ENCODE measurements at places on chromosomes 5 and 9.

GRCh38 chr5:143080982-143081381 lies 310.8 kb downstream of the ARHGAP26 start:
- DNase-seq = no peak

GRCh38 chr5:10455277-10455670 lies 13.6 kb downstream of the ROPN1L start:
- DNase-seq = no peak

DNA sequence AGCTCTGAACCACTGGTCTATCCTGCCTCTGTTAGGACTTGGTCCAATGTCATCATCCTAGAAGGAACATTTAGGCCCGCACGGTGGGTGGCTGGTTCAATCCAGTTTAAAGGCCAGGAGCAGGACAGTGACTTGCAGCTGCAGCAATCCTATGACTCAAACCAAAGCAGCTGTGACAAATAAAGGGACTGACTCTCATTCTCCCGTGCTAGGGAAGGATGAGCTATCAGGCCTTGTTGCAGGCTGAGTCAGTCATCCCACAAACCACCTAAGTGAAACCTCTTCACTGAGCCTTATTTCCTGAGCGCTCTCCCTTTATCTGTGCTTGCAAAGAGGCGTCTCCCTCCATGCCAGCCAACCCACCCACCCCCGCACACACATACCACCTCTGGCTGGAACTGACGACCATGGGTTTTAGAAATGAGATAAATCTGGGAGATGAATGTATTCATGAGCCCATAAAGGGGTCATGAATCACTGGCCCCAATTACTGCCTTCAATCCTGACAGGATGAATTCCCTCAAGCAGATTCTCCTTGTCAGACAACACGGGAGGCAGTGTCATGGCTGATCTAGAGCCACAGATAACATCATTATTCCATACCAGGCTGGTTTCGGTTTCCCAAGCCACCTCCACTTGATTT lies 93.4 kb downstream of the KCNIP1 start:
- DNase-seq = no peak

DNA sequence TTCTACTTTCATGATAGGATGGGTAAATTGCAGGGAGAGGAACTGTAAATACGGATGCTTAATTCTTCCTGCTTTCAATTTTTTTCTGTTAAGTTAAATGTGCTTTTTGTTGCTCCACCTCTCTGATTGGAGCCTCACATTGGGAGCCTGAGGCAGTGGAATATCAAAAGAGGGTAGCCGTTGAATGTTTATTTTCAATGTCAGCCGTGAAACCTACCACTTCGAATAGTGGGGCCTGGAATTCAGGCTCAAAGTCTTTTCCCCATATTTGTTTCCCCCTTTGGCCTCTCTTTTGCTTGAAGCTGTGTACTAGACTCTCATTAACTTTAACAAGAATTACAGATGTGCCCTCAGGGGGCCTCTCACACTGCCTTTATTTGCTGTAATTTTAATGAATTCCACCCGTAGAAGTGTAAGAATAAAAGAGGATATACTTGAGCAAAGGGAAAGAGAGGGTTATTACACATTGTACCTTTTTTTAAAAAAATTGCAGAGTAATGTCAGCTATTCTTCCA lies 29.0 kb downstream of the PSAT1 start:
- DNase-seq = no peak

DNA sequence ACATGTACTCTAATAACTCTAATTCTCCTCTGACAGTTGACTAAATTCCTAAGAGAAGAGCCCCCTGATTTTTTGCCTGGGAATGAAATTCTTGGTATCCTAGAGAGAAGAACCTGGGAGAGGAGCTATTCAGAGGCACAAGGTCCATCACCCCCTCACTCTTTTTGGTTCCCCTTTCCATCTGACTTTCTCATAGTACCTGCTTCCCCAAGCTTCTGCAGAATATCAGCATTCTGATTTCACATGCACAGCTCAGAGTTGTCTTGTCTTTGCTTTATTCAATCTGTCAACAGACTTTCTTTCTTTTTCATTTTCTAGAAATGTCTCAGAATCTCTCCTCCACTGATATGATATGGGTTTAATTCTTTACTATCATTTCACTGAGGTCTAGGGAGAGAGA lies 141.5 kb upstream of the FBXL17 start:
- DNase-seq = no peak

DNA sequence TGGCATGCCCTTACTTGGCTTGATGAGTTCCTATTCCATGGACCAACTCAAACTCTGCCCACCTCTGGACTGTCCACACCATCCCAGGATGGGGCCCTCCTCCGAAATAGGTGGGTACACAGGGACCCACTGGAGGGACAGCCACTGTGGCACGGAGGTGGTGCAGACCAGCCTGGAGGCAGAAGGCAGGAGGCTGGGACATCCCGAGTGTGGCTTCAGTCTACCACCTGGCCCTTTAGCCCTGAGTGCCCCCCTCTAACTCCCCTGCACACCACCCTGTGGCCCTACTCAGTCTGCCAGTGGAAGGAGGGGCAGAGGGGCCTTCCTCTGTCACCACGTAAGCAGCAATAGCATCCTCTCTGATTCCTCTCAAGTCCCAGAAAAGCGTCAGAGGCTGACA lies 3.7 kb downstream of the IL3 start:
- DNase-seq = no peak

- no peak for DNase-seq
Measured at GRCh38 chr5:96333391-96333790, 99.7 kb downstream of the PCSK1 start.

DNA sequence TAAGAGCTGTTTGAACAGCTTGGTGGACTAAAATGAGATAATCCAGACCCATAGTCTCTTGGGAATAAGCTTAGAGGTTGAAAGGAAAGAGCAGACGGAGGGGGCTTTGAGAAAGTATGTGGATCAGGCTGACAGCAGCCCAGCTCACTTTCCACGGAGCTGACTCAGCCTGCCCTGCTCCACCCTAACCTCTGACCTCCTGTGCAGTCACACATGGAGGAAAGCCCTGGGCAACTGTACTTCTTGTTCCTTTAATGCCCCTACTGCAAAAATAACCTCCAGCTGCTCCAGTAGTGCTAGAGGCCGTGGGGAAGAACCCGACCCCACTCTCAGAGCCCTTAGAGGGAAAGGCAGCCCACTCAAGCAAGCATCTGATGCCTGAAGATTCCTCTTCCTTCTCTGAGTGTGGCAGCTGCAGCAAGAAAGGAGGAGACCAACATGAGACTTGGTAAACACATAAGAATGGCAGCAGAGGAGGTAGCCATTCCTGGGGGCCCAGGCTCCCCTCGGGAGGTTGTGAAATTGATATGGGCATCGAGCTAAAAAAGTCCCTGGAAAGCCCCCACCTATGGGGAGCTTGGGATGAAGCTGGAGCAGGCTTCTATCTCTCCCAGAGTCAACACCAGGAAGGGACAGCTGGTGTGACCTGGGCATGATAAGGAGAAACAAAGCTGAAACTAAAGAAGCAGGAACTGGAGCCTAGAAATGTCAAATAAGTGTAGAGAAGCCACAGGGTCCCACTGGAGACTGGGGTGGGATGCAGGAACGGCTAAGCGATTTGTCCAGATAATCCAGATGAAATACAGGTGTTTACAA lies 204.3 kb downstream of the PIK3R1 start:
- no peak for DNase-seq

- DNase-seq = no peak
Measured at GRCh38 chr5:178808886-178809285, 50.9 kb upstream of the ZNF354B start.

- DNase-seq = no peak
Measured at GRCh38 chr9:110583237-110583636, 3.7 kb upstream of the SVEP1 start.

DNA sequence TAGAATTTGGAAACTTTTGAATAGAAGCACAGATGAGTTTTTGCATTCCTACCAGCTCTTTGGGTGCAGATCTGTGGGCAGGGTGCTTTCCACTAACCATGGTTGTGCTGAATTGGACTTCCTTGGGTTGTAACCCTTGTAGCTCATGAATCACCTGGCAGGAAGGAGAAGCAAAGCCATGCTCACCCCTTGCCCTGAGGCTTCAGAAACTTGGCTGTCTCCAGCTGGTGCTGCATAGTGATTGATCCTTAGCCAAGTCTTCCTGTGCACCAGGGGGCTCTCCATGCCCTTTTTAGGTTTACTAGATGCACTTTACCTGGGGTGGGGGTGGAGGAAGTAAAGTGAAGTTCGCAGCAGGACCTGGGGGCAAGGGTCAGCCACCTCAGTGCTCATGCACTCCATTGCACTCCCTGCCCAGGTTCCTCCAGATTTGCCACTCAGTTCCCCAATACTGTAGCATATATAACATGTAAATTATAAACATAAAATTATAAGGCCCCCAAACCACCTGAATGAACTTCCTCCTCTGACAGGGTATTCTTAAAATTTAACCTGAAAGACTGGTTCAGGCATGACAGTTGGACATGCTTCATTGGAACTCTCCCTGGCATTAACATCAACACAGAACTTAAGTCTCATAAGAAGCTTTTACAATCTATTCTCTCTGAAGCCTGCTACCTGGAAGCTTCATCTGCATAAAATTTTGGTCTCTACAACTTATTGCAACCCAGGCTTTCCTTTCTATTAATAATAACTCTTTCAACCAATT lies 25.8 kb upstream of the IFNA14 start:
- DNase-seq = no peak

DNA sequence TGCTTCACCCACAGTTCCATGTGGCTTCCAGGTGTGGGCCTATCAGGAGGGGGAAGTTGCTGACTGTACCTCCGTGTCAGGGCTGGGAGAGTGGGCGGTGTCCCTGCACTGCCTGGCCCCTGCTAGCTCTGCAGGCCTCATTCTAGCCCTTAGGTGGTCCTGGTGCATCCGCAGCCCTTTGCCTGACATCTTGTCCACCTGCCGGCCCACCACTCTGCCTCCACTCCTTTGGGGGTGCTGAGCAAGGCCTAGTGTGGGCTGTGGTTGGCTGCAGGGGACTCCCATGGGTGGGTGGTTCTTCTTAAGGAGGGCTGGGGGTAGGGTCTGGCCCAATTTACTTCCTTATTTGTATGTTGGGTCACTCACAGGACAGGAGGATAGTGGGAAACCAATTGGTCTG lies 66.9 kb downstream of the HSPA4 start:
- DNase-seq = no peak

GRCh38 chr9:4548811-4549725 lies 58.8 kb downstream of the SLC1A1 start:
- no peak for DNase-seq

- DNase-seq = no peak
Measured at GRCh38 chr5:117681431-117682254, 1107.0 kb upstream of the SEMA6A start.

DNA sequence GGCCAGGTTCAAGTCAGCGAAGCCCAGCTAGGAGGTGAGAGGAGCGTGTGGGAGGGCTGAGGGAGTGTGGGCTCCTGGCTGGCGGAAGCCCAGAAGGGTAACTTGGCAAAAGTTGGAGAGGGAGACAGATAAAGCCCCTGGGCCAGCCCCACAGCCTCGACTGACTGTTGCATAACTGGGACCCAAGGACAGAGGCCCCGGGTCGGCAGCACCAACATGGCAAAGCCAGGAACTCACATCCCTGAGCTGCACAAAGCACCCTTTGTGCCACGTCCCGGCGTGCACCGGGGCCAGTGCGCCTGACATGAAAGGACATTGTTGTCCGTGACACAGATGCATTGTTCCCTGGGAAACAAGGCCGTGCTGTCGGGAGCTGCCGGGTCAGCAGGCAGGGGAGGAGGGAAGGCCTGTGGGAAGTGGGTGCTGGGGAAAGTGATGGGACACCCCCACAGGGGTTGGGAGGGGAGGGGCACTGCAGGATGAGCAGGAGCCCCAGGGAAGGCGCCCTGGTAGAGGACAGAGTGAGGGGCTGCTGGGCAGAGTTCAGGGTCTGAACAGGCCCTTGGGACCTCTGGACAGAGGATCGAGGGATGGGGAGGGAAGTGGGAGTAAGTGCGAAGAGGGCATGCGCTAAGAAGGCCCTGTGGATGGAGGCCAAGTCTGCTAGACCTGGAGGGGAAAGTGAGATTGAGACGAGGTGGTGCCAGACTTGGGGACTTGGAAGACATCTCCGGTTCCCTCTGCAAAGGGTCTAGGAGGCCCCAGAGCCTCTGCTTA lies 13.0 kb upstream of the DPM2 start:
- no peak for DNase-seq

DNA sequence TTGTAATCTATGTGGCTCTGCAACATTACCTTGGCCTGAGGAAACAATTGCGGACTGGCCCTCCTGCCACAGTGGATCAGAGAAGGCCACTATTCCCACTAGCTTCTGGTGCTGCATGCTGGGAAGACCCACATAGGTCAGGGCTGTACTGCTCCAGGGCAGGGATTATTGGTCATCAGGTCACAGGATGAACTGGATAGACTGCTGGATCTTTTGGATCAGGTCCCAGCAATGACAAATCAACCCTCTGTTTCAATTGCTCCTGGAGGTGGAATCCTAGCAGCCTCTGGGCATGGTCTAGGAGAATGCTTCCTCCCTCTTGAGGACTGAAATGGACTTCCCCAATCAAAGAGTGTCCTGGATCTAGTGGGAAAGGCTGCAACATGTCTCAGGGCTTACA lies 66.7 kb upstream of the PHF24 start:
- no peak for DNase-seq

- DNase-seq = no peak
Measured at GRCh38 chr5:52727576-52727975, 60.1 kb upstream of the ITGA1 start.

GRCh38 chr9:133669182-133669801 lies 33.1 kb downstream of the DBH start:
- DNase-seq = no peak

DNA sequence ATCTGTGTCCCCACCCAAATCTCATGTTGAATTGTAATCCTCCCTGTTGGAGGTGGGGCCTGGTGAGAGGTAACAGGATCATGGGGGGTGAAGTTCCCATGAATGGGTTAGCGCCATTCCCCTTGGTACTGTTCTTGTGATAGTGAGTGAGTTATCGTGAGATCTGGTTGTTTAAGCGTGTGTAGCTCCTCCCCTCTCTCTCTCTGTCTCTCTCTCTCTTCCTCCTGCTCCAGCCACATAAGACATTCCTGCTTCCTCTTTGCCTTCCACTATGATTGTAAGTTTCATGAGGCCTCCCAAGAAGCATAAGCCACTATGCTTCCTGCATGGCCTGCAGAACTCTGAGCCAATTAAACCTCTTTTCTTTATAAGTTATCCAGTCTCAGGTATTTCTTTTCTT lies 28.8 kb downstream of the C5orf15 start:
- no peak for DNase-seq

DNA sequence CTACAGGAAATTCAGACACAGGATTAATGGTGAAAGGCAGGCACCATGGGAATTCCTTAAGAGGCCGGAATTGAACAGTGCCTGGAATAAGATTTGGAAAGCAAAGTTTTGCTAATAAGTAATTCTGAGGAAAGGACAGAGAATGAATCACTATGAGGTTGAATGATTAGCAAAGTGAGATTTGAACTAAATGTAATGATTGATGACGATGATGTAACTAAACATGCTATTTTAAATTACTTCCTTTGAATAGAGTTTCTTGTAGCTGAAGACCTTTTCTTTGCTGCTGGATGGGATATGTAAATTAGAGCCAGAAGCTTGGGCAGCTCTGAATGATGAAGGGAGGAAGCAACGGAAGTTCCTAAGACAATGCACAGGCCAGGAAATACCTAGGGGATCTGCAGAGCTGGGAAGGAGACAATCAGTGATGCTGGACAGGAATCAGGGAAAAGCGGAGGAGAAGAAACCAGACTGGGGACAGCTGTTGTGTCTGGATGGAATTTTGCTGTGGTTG lies 482.0 kb downstream of the PSAT1 start:
- DNase-seq = no peak
